Nasal cavity respiratory epithelium epithelial cell of viscerocranial mucosa (primary cell): ENCODE measurements at places on chromosomes 16 and 17. TPM values are rescaled to one million over a fixed set of nuclear protein-coding genes. Genes with fewer than 3 reads are reported as not detected.

Gene AIPL1
- total RNA-seq: not detected in 2 replicates

Gene GAS2L2
- under 0.01 and 0.07 TPM in 2 replicates for total RNA-seq

Gene OR1A1
- total RNA-seq: under 0.01 TPM in 1 of 2 replicates, not detected in the other

Gene OTOA
- total RNA-seq: under 0.01 TPM in 2 replicates

Gene ABCC6
- total RNA-seq: under 0.01 and 0.57 TPM in 2 replicates

Gene VMO1
- 0.68 and 1.00 TPM in 2 replicates for total RNA-seq

Gene CFAP20
- total RNA-seq: 34.2 and 36.7 TPM in 2 replicates

Gene KRTAP2-2
- not detected in 2 replicates for total RNA-seq

Gene HLF
- total RNA-seq: under 0.01 and 0.14 TPM in 2 replicates

Gene NOXO1
- total RNA-seq: 0.28 and 1.7 TPM in 2 replicates
